ENCODE measurements at places on chromosomes 1 and 21.
A peak's percentile ranks its signal among the peaks of the same experiment; 100 is the strongest.

- DNase-seq: no peak
Observed at GRCh38 chr1:87790756-87791155, 462.1 kb downstream of the LMO4 start.

DNA sequence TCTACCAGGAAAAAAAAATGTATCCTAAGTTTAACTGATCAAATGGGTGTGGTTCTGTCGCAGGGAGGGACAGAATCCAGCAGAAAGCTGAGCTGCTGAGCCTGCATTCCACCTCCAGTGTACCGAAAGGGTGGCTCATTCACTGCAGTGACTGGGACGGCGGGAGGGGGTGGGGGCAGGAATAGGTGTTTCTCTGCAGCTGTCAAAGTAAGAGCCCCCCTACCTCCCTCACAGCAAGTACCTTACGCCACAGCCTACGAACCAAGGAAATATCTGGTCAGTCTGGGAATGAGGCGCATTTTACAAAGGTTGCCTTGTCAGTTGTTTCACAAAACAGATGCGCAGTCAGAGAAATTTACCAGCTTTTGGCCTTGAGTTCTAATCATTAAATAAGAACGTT is 1.7 kb downstream of the S100B start:
- DNase-seq: no peak

- DNase-seq: no peak
Observed at GRCh38 chr1:203692565-203693470, 66.2 kb downstream of the ATP2B4 start.

GRCh38 chr1:59138402-59138801 is 158.5 kb upstream of the FGGY start:
- no peak for DNase-seq

DNA sequence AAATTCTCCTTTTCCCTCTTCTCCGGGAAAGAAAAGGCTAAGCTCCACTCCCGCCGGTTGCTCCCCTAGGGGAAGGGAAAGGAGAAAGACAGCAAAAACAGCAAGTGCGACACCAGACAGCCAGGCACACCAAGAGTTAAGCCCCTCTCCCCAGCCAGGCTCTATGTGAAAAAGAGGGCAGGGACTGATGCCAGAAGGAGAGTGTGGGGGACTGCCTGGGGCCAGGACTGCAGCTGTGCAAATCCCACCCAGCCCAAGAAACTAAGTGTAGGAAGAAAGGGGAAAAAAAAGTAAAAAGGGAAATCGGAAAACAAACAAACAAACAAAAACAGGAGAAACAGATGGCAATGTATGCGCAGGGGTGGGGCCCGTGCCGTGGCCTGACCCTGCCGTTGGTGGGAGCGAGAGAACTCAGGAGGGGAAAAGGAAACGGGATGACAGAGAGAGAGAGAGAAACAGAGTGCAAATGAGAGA is 27.7 kb upstream of the FMO1 start:
- no peak for DNase-seq

DNA sequence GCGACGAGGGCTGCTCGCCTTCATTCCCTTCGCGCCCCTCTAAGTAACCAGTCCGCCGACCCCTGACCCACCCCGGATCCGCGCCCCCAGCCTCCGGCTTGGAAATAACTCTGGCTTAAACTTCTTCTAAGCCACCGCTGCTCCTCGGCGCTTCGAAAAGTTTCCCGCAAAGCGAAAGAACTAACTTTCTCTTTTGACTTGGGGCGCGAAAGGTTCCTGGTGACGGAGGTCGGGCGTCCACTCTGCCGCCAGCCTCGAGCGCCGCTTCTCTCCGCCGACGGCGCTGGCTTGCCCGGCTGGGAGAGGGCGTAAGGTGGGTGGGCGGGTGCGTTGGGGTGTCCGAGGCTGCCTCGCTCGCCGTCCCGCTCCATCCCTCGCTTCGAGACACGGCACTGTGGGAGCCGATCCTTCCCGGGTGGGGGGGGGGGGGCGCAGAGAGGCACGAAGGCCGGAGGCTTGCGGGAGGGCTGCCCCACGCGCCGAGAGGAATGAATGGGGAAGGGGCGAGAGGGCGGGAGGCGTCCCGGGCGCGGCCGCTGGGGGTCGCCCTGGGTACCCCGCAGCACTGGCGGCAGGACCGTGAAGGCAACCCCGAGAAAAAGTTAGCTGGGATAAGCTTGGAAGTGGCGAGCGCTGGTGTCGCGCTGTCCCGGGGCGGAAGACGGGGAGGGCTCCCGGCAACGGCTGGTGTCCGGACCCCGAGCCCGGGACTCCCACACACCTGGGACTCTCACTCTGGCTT is 569 bp downstream of the ATF3 start:
- no peak for DNase-seq

DNA sequence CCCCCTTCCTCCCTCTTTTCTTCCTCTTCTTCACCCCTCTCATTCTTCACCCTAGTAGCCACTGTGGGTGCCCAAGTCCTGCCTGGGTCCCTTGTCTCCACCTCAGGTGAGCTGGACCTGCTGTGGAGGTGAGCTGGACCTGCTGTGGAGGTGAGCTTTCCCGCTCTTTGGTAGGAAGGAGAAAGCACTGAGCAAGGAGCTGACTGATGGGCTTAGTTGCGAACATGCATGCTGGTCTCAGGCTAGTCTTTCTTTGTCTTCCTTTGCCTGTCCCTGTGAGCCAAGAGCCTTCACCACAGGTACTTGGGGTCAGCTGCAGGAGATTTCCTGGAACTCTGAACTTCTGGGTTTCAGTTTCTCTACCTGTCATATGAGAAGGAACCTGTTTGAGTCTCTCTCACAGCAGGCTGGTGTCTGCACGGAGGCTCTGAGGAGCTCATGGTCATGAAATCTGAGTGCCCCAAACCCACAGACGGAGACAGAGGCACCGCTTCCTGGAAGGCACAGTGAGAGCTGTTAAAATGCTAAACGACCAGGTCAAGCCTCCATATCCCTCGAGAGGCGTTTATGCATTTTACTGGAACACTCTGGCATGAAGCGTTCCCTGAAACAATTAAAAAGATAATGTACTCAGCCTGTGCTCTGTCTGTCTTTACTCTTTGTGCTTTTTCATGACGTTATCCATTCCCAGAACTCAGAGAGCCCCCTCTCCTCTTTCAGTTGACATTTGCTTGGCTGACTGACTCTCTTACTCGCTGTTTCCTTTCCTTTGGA is 69.5 kb downstream of the RHOU start:
- no peak for DNase-seq

DNA sequence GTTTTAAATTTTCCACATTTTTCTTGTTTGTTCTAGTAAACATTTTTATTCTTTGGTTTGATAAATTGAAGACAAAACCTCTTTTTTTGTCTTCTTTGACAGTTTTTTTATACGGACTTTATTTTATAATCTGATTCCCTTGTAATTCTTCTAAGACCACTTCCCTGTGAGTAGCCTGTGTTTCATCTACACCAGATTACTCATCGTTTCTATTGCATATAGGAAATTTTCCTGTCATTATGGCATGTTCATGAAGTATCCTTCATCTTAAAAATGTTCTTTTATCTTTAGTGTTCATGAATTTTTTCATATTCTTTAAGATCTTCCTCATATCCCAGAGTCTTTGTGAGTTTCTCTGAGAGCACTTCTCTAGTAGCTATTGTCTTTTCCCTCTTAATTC is 109.8 kb downstream of the USP25 start:
- DNase-seq: no peak

- no peak for DNase-seq
Observed at GRCh38 chr1:226402739-226403165, 5.1 kb downstream of the PARP1 start.

- DNase-seq: no peak
Observed at GRCh38 chr1:196650403-196650802, 1.4 kb upstream of the CFH start.

GRCh38 chr1:205226868-205227583 is 720 bp upstream of the TMCC2 start:
- no peak for DNase-seq

- DNase-seq: no peak
Observed at GRCh38 chr1:20302108-20302471, 11.4 kb downstream of the VWA5B1 start.

GRCh38 chr1:41672641-41673361 is 188.3 kb upstream of the EDN2 start:
- DNase-seq: no peak

GRCh38 chr1:206672844-206673758 is 11.6 kb upstream of the MAPKAPK2 start:
- no peak for DNase-seq

DNA sequence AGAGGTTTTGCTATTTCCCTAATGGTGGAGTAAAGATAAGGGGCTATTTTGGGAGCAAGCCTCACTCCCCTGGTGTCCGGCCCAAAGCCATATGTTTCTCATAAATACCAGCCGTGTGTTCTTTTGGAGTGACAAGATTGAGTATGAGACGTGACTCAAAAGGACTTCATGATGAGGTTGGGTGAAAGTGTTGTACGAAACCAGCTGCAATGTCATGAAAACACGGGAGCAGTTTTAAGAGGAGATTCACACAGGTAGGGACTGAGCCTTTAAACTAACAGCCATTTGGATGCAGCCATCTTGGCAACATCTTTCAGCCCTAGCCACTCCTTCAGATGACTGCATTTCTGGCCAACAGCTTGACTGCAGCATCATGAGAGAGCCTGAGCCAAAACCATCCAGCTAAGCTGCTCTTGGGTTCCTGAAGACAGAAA is 532.3 kb upstream of the USP24 start:
- DNase-seq: no peak

- DNase-seq: no peak
Observed at GRCh38 chr1:158720620-158721019, at the start of gene OR6K3. OR6K3 (minus strand) TSS chr1:158720720; CDS start chr1:158718115, 2,605 bp downstream.

GRCh38 chr1:175757381-175758015 is 14.1 kb upstream of the TNR start:
- no peak for DNase-seq

GRCh38 chr1:61754545-61754944 is 12.3 kb downstream of the PATJ start:
- DNase-seq: no peak

DNA sequence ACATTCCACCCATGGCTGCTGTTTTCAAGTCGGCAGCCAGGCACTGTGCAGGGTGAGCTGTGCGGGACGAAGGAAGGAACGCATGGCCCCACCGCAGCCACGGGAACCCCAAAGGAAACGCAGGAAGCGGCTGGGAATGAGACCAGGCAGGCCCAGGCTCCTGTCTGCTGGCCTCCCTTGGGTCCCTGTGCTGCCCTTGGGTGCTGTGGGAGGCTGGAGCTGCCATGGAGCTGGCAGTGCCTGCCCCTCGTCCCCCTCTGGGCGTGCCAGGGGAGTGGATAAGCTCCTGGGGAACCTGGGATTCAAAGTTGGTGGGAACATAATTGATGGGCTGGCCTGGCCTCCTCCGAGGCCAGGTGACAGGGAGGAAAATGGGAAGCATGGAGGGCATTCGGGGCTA is 5.3 kb upstream of the KRTAP10-4 start:
- no peak for DNase-seq

GRCh38 chr1:98705591-98705990 is 44.1 kb downstream of the SNX7 start:
- no peak for DNase-seq

DNA sequence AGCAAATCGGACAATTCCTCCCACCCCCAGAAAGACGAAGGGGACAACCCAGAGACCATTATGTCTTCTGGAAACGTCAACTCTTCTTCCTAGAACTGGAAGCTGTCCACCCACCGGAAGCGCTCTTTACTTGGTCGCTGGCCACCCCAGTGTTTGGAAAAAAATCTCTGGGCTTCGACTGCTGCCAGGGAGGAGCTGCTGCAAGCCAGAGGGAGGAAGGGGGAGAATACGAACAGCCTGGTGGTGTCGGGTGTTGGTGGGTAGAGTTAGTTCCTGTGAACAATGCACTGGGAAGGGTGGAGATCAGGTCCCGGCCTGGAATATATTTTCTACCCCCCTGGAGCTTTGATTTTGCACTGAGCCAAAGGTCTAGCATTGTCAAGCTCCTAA is 3.2 kb downstream of the S1PR1 start:
- DNase-seq: no peak

- no peak for DNase-seq
Observed at GRCh38 chr1:152517237-152517811, 3.0 kb downstream of the CRCT1 start.

- DNase-seq: no peak
Observed at GRCh38 chr1:182666706-182667105, 17.7 kb downstream of the RGS8 start.

- DNase-seq: no peak
Observed at GRCh38 chr1:43067233-43067745, 104.8 kb downstream of the EBNA1BP2 start.

GRCh38 chr1:165575468-165576099 is 31.8 kb downstream of the LRRC52 start:
- DNase-seq: no peak

GRCh38 chr1:60668585-60668984 is 413.8 kb upstream of the NFIA start:
- DNase-seq: no peak

- peak; percentile 27 for DNase-seq
Observed at GRCh38 chr1:167043752-167044488, 46.3 kb downstream of the GPA33 start.

DNA sequence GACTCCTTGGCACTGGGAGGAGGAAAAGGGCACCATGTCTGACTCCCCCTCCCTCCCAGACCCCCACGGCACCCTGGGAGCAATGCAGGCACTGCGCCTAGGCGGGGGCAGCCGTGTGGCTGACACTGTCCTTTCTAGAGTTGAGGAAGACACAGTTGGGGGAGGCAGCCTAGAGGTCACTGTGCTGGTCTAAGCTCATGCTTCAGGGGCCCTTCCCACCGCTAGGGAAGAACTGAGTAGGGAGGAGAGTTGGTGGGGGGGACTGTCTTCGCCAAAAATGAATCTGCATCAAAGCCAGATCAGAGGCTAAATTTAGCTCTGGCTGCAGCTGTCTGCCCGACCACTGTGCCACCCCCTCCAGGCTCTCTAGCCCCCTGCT is 3.4 kb downstream of the SEMA6C start:
- no peak for DNase-seq
